Smooth muscle cell of the coronary artery (primary cell): ENCODE measurements at places on chromosomes 2 and 18. TPM values are rescaled to one million over a fixed set of nuclear protein-coding genes. Genes with fewer than 3 reads are reported as not detected.

Gene CDH19
- under 0.01 and 2.5 TPM in 2 replicates for total RNA-seq

Gene GATA6
- total RNA-seq = 4.4 and 51.6 TPM in 2 replicates

Gene GCG
- total RNA-seq = not detected in 2 replicates

Gene MAB21L4
- total RNA-seq = not detected in 2 replicates

Gene UBE2E3
- 14.5 and 35.2 TPM in 2 replicates for total RNA-seq

Gene ARHGAP28
- total RNA-seq = 0.08 and 7.0 TPM in 2 replicates

Gene FAM237A
- total RNA-seq = not detected in 2 replicates

Gene UPP2
- 0.23 TPM in 1 of 2 replicates, not detected in the other for total RNA-seq

Gene TCF7L1
- 1.9 and 2.0 TPM in 2 replicates for total RNA-seq

Gene GCKR
- total RNA-seq = 0.12 and 3.5 TPM in 2 replicates

Gene ZSWIM2
- total RNA-seq = not detected in 2 replicates

Gene PEX13
- total RNA-seq = 10.4 and 26.2 TPM in 2 replicates

Gene ANKRD36
- 22.9 and 25.4 TPM in 2 replicates for total RNA-seq
